ENCODE measurements at places on chromosomes 12 and 14.
A peak's percentile ranks its signal among the peaks of the same experiment; 100 is the strongest.

GRCh38 chr12:111088409-111088808, 168.0 kb upstream of the MYL2 start:
- DNase-seq = no peak

- peak; percentile 69 for DNase-seq
Measured at GRCh38 chr14:103546652-103547454, 15.6 kb downstream of the BAG5 start.

GRCh38 chr14:31543969-31544799, 17.0 kb upstream of the NUBPL start:
- DNase-seq = no peak

DNA sequence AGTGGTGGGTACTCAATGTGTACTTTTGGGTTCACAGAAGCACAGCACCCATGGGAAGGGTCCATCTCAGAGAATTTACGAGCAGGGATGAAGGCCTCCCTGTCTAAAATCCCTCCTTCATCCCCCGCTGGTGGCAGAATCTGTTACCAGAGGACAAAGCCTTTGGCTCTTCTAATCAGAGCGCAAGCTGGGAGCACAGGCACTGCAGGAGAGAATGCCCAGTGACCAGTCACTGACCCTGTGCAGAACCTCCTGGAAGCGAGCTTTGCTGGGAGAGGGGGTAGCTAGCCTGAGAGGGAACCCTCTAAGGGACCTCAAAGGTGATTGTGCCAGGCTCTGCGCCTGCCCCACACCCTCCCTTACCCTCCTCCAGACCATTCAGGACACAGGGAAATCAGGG, 1.5 kb upstream of the GPR162 start:
- DNase-seq = no peak

GRCh38 chr12:102249079-102249841, 51.6 kb upstream of the PMCH start:
- DNase-seq = no peak

GRCh38 chr14:96698960-96699539, 98.1 kb upstream of the VRK1 start:
- DNase-seq = peak; percentile 1

DNA sequence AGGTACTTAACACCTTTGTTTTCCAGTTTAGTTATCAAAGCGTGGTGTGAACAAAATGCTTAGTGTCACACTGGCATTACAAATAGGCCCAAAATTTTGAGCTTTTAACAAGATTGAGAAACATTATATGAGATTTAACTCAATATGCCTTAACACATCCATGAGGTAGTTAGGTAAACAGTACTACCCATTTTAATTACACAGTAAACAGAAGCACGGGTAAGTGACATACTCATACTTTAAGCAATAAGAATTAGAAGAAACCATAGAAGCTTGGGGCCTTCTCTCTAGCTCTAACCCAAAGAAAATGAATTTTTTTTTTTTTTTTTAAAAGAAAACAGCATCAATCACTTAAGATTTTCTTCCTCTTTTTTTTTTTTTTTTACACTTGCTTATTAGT, 15.5 kb upstream of the PHLDA1 start:
- DNase-seq = no peak

- DNase-seq = no peak
Measured at GRCh38 chr14:31292937-31293616, 85.5 kb upstream of the HECTD1 start.

GRCh38 chr12:57248934-57249742, 1.8 kb downstream of the STAC3 start:
- no peak for DNase-seq

GRCh38 chr12:75766263-75767160, 255.1 kb upstream of the KRR1 start:
- no peak for DNase-seq

DNA sequence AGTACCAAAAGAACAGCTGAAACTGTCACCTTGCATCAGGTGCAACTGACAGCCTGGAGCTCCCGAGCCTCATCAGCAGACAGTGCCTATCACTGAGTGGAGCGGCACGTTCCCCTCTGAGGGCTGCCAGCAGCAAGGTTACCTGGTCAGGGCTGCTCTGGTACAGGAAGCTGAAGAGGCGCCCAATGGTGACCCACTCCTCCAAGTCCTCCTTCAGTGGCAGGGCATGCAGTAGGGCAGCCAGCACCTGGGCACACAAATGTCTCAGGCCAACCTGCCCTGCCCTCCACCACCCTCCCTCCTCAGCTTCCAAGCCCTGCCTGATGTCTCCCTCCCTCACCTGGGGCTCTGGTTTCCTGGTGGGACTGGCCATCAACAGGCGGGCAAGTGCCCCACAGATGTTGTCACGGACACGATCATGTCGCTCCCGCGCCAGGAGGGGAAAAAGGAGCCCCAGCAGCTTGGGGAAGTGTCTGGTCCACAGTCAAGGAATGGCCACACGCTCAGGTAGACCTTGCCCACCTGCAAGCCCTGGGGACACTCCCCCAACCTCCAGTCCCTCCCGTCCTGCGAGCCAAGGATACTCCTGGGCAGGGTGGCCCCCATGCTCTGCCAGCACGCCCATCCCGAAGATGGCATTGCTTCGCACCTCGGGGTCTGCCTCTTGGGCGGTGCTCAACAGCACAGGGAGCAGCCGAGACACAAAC, 7.1 kb downstream of the IPO4 start:
- no peak for DNase-seq

DNA sequence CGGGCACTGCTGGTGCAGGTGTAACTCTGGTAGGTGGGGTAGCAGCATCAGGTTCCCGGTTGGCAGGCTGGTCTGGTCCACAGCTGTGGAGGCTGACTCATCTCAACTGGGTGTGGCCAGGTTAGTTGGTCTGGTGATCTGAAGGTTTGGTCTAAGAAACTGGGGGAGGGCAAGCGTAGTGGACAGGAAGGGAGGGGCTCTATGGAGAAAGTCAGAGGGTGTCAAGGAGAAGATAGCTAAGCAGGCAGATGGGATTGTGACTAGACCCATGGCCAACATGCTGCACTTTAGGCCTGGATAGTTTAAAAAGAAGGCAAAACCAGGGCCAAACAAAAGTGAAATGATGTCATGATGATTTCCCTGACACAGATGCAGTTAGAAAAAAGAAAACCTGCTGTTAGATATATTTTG, 7.9 kb downstream of the TRIM9 start:
- DNase-seq = no peak

DNA sequence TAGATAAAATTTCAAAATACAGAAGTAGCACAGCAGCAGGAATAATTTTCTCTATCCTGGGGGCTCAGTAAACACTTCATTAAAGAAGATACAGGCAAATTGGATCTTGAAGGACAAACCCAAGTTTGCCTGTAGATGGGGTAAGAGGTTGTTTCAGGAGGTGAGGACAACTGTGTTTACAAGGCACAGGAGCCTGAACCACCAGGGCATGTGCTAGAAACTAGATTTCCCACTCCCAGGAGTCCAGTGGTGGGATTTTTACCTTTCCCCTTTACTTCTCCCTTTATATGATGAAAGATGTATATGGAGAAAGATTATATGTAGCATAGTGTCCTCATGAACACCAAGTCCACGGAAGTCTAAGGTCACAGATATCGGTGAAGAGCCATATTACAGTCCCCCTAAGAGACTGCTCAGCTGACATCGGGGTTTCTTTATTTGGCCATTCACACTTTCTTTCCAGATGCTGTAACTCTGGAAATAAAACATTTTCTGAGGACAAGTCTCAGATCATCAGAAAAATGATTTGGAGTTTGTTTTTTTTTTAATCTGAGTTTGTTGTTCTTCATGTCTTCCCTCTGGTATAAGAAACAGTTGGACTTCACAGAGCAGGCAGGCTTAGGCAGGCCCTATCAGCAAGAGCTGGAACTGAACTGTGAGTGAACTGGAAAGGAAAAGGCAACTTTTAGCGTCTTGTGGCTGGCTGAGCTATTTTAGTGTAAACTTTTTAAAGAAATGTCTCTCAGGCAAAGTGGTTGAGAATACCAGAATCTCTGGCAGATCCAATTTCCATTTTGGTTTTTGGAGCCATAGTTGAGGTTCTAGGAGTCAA, 8.0 kb upstream of the EVL start:
- DNase-seq = no peak

- no peak for DNase-seq
Measured at GRCh38 chr12:70121562-70121961, 121.7 kb upstream of the CNOT2 start.

- DNase-seq = no peak
Measured at GRCh38 chr12:62537551-62537950, 70.9 kb downstream of the MON2 start.
